COR-L47 (cell line): ENCODE measurements at places on chromosomes 4 and X.

DNA sequence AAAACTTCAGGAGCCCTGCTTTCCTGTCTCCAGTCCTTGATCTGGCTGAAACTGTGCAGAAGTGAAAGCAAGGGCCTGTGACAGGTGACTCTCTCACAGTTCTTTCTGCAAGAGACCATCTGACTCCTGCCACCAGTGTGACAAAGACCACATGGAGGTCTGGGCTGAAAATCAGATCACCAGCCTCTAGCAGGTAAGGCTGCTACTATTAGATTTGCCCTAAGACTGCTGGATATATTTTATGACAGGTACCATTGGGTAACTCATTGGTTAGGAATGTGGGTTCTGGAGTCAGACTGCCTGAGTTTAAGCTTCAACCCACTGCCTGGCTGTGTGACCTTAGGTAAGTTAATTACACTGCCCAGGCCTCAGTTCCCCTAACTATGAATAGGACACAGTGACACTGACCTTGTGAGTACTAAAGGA lies 163.3 kb upstream of the SLC7A11 start:
- no peak for DNase-seq

- no peak for DNase-seq
Observed at GRCh38 chr4:9970399-9971011, 50.8 kb downstream of the SLC2A9 start.

DNA sequence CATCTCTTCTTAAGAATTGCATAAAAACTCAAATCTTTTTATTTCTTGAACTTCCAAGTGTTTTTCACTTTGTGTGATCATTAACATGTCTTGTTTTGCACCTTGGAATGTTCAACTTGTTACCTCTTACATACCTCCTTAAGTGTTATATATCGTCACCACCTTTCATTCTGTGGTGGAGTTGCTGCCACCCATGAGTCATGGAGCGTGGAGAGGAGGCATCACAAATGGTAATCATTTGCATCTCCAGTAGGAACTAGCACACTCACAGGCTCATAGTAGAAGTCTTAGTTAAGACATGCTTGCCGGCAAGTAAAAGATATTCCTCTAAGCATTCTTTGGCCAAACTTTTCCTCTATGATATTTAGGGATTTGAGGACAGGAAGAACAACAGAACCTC lies 67.0 kb upstream of the VCX start:
- no peak for DNase-seq

DNA sequence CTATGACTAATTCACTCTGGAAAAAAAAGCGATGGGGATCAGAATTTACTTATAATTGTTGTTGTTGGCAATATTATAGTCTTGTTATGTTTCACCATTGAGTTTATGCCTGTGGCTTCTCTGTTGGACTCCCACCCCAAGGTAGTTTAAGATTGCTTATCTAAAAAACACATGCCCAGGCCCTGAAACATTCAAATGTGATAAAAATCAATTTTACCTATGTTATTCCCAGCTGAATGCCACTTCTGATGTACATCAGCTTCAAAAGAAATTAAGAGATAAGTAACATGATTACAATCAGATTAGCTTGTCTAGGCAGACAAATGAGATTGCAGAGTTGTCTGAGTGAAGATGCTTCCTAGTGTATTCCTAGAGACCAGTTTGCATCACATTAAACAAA lies 484.7 kb downstream of the PCDH7 start:
- no peak for DNase-seq

GRCh38 chrX:110143454-110144210 lies 140.7 kb downstream of the TMEM164 start:
- DNase-seq: no peak

DNA sequence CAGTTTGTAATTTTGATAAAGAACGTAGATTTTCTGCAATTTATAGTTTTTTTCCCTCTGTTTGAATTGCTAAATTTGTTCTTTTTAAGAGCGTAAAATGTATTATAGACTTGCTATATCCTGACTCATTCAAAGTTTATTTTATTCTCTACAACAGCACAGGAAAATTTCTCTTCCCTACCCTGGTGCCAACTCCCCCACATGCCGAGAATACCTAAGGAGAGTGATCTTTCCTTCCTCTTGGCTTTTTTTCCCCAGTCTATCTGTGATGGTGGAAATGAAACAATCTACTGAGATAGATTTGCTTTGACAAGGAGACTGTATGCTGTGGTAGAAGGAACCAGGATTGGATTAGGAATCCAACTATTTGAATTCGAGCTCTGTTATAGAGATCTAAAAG lies 271.6 kb downstream of the TLL1 start:
- no peak for DNase-seq

GRCh38 chrX:135505351-135505750 lies 15.1 kb upstream of the INTS6L start:
- no peak for DNase-seq

- DNase-seq: no peak
Observed at GRCh38 chr4:38075370-38076152, 115.4 kb downstream of the PTTG2 start.

DNA sequence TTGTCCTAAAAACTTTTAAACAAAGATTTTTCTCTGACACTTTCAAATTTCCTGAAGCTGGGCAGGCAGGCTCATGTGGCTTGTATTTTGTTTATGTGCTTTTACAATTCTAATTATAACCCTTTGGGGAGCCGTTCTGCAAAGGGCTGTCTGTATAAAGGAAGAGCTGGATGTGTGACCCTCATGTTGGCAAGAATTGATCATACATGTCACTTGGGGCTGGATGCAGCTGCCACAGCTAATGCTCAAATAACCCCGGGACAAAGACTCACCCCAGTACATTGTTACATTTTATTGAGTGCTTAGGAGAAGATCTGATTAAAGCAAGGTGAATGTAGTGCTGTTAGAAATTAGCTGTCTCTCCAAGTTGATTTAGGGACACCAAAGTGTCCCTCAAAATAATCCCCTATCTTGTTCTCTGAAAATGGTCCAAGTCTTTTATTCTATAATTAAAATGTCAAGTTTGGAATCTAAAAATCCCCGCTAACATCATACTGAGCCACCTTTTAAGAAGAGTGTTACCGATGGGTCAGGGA lies 13.0 kb upstream of the DAPP1 start:
- peak; percentile 49 for DNase-seq

- no peak for DNase-seq
Observed at GRCh38 chr4:118076958-118077766, 42.9 kb downstream of the NDST3 start.

DNA sequence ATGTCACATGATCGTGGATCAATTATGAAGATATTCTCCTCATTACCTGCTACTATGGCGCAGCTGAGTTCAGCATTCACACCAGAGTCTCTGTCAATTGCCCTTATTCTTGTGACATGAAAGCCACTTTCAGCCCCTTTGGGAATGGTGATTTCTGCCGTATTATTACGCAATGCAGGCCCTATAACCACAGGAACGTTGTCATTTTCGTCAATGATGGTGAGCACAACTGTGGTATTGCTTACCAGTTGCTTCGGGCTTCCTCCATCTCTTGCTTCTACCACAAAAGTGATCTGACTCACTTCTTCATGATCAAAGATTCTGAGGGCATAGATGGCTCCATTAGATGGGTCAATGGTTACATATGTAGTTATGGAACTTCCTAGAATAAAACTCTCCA lies 2.1 kb downstream of the PCDH18 start:
- DNase-seq: no peak

- DNase-seq: no peak
Observed at GRCh38 chrX:9611436-9612145, 146.7 kb downstream of the TBL1X start.
